ENCODE measurements at places on chromosomes 16 and 17.

GRCh38 chr17:7513850-7514419, 29.8 kb downstream of the POLR2A start:
- DNase-seq: no peak

DNA sequence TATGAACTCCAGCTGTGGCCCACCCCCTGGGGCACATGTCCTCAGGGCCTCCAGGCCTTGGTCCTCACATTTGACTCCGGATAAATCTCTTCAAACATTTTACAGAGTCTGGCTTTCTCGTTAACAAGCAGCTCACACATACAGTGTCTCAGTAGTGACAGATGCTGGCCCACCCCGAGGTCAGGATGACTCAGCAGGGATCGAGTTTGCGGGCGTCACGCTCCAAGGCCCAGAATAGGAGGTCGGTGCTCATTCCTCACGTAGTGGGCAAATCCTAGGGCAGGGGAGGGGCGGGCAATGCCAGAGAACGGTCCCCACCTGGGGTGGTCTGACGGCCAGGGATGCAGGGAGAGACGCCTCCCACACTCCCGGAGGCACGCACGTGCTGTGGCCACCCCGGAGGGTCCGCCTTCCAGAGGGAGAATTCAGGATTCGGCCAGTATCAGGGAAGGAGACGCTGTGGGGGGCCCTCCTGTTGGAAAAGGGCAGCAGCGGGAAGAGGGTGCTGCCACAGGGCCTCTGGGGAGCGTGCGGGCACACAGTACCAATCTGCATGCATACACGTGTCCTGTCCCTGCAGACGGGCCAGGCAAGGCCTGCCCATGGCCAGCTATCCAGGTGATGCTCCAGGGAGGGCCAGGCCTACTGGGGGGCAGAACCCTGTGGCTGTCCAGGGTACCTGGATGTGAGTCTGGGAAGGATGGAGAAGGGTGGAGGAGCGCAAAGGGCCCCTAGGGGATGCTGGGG, 8.6 kb downstream of the SLC7A5 start:
- no peak for DNase-seq

DNA sequence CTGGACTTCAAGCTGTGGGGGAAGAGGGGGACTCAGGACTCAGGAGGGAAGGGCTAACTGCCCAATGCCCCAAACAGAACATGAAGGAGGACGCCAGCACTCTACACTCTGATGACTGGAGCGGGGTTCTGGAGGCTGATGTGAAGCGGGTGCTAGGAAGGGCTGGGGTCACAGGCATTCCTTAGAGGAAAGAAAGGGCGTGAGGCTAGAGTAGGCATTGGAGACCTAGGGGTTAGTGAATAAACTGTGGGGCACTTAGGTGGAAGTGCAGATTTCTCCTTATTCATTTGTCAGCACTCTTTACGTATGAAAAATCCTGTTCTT, 760 bp upstream of the LMF1 start:
- DNase-seq: no peak

GRCh38 chr16:26391833-26392232, 674.9 kb upstream of the C16orf82 start:
- no peak for DNase-seq

All from NCI-H187 (cell line).